NCI-H187 treated with DMSO at 0.1 percent for 48 hours (cell line): ENCODE measurements at places on chromosomes 4 and X.

DNA sequence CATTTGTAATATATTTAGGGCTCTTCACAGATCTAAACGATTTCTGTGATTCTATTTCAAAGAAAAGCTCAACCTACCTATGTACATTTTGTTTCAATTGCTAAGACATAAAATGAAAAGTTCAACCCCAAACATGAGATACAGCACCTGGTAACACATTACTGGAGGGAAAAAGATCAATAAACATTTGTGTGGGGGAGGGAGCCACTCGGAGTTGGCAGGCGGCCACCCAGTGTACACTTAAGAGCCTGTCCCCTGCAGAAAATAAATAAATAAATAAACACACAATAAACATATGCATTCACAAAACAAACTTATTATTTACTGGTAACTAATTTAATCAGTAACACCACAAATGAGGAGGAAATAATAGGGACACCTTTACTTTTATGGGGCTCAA is 19.3 kb downstream of the PRSS48 start:
- DNase-seq: no peak

GRCh38 chr4:38453253-38453881 is 210.6 kb upstream of the KLF3 start:
- no peak for DNase-seq

DNA sequence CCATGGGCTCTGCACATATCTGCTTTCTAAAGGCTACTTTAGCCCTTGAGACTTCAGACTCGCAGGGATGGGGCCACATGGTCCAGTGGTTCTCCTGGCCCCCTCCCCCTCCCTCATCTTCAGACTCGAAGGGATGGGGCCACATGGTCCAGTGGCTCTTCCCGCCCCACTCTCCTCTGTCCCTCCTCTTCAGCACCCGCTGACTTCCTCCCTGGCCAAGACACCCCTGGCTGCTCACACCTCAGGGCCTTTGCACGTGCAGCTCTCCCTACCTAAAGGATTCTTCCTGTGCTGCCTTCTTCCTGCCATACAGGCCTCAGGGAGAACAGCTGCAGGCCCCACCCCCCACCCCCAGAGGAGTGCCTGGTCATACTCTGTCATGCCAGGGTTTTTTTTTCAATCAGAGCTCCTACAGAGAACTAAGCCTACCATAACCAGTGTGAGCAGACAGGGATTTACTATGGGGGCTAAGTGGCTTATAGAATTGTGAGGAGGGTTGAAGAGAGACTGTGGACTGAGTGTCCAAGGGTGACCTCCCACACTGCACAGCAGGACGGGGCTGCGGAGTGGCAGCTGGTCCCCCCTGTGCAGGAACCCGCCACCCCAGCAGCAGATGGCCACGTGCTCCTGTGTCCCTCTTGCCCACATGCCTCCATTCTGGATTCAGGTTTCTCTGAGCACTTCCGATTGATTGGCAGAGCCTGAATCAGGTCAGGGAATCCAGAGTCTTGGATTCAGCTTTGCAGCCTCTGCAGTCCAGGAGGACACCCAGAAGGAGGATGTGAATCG is 6.1 kb upstream of the SPON2 start:
- no peak for DNase-seq

- no peak for DNase-seq
Observed at GRCh38 chr4:52028970-52029369, 8.8 kb upstream of the LRRC66 start.

GRCh38 chr4:1721003-1721665 is at the start of the genes TACC3 and TMEM129:
Gene TACC3 (plus strand): TSS chr4:1721521. CDS start chr4:1723422, 1,901 bp downstream.
Gene TMEM129 (minus strand): TSS chr4:1721323. CDS start chr4:1720837, 486 bp downstream.
- peak; percentile 77 for DNase-seq

DNA sequence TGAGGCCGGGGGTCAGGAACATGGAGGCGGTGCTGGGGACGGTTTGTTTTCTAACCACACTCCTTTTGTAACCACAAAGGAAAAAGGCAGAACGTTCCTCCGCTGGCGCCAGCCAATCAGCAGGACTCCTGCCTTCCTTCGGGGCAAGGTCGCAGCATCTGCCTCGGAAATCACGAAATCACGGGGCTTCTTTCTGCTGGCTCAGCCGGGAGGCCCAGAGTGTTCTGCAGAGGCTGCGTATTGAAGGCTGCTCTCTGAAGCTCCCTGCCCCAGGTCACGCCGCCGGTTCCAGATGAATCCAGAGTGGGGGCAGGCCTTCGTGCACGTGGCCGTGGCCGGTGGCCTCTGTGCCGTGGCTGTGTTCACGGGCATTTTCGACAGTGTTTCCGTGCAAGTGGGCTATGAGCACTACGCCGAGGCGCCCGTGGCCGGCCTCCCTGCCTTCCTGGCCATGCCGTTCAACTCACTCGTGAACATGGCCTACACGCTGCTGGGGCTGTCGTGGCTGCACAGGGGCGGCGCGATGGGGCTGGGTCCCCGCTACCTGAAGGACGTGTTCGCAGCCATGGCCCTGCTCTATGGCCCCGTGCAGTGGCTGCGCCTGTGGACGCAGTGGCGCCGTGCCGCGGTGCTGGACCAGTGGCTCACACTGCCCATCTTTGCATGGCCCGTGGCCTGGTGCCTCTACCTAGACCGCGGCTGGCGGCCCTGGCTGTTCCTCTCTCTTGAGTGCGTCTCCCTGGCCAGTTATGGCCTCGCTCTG is 9.4 kb downstream of the TMEM187 start:
- DNase-seq: no peak

GRCh38 chrX:45454290-45454689 is 253.6 kb upstream of the DIPK2B start:
- DNase-seq: no peak

DNA sequence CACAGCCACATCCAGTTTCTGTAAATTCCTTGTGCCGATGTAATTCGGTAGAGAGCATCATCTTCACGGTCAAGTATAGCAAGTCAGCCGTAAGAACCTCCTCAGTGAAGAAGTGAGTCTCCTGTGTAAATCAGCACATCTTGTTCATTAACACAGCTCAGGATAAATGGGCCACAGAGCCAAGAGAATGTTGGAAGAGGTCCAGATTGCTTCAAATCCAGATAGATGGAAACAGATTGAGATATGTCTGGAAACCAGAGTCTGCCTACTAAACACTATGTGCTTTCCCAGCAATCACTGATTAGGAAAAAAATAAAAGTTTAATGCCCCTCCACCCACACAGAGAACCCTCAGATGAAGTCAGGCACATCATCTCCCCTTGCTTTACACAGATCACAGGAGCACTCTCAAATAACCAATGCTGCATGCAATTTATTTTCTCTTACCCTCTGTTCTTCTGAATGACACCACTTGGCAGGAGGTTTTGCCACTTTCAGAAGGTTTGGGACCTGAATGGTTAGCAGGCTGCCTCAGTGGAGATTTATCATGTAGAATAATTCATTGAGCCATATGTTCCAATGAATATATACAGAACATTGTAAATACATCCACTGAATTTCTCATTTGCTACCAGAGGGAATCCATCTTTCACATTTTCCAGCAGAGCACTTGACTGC is 357.7 kb downstream of the C4orf33 start:
- DNase-seq: peak; percentile 70

- DNase-seq: no peak
Observed at GRCh38 chr4:10106421-10107039, 10.1 kb downstream of the WDR1 start.

DNA sequence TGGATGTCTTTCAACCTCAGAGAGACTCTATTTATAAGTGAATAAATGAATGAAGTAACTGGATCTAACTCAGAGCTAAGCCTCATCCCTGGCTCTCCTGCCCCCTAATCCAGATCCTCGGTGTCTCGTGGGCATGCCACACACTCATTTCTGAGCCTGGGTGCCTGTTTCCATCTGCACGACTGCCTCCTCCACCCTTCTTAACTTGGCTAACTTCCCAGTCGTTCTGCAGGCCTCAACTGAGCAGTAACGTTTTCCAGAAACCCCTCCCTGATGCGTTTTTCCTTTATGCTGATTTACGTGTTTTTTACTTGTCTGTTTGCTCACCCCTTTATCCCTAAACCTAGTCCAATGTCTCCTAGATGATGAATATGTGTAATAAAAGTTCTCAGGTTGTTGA is 186.9 kb upstream of the HS3ST1 start:
- DNase-seq: no peak
